ENCODE measurements at places on chromosomes 11 and 22. TPM values are rescaled to one million over a fixed set of nuclear protein-coding genes. Genes with fewer than 3 reads are reported as not detected.

POU2AF3 gene
- total RNA-seq, result not detected

ANKK1 gene
- total RNA-seq, result 0.27 TPM

TCN1 gene
- 2.2 TPM for total RNA-seq

SYT12 gene
- total RNA-seq, result 0.19 TPM

KRTAP5-1 gene
- not detected for total RNA-seq

MFNG gene
- 2.5 TPM for total RNA-seq

INS gene
- total RNA-seq, result not detected

ST14 gene
- total RNA-seq, result 0.11 TPM

APOL5 gene
- total RNA-seq, result not detected

NCAM1 gene
- 1.4 TPM for total RNA-seq

FAM181B gene
- total RNA-seq, result 0.04 TPM

NAP1L4 gene
- total RNA-seq, result 104 TPM

ACTN3 gene
- total RNA-seq, result not detected

NAALADL1 gene
- total RNA-seq, result not detected

ENTHD1 gene
- total RNA-seq, result not detected

FOXRED2 gene
- total RNA-seq, result 8.3 TPM

CAPN5 gene
- total RNA-seq, result 8.6 TPM

Data from A375 (cell line).